Smooth muscle cell of the coronary artery (primary cell): ENCODE measurements at places on chromosomes 2 and 18. TPM values are rescaled to one million over a fixed set of nuclear protein-coding genes. Genes with fewer than 3 reads are reported as not detected.

The FN1 gene
- 7,340 and 11,165 TPM in 2 replicates for total RNA-seq

The GPATCH11 gene
- 5.0 and 5.3 TPM in 2 replicates for total RNA-seq

The MYO3B gene
- under 0.01 and 0.47 TPM in 2 replicates for total RNA-seq

The ECEL1 gene
- not detected in 2 replicates for total RNA-seq

The CYTIP gene
- 0.08 and 0.23 TPM in 2 replicates for total RNA-seq

The TRABD2A gene
- total RNA-seq: 0.98 and 8.9 TPM in 2 replicates

The LYPD6 gene
- total RNA-seq: not detected in 2 replicates

The IGFBP2 gene
- 42.0 and 195 TPM in 2 replicates for total RNA-seq

The CTLA4 gene
- total RNA-seq: not detected in 2 replicates

The KIF5C gene
- 0.08 and 0.12 TPM in 2 replicates for total RNA-seq

The C2orf80 gene
- total RNA-seq: not detected in 2 replicates

The CERKL gene
- 0.08 TPM in 1 of 2 replicates, not detected in the other for total RNA-seq

The UGT1A5 gene
- total RNA-seq: not detected in 2 replicates

The RGPD3 gene
- under 0.01 and 0.15 TPM in 2 replicates for total RNA-seq

The EDAR gene
- total RNA-seq: not detected in 2 replicates

The CPS1 gene
- 11.1 and 28.2 TPM in 2 replicates for total RNA-seq

The FAM110C gene
- total RNA-seq: under 0.01 TPM in 1 of 2 replicates, not detected in the other

The TMEM247 gene
- not detected in 2 replicates for total RNA-seq

The POMC gene
- 0.15 and 0.59 TPM in 2 replicates for total RNA-seq

The LIPG gene
- 1.4 and 33.1 TPM in 2 replicates for total RNA-seq

The RESP18 gene
- not detected in 2 replicates for total RNA-seq

The HOXD13 gene
- not detected in 2 replicates for total RNA-seq

The RBM45 gene
- total RNA-seq: 16.5 and 20.0 TPM in 2 replicates

The RUFY4 gene
- total RNA-seq: 0.08 TPM in 1 of 2 replicates, not detected in the other

The NXPH2 gene
- total RNA-seq: not detected in 2 replicates

The HRH4 gene
- total RNA-seq: 0.08 and 0.12 TPM in 2 replicates

The PTPRN gene
- total RNA-seq: under 0.01 and 9.0 TPM in 2 replicates

The COL5A2 gene
- total RNA-seq: 220 and 432 TPM in 2 replicates

The DQX1 gene
- not detected in 2 replicates for total RNA-seq

The EFR3B gene
- 1.1 and 3.0 TPM in 2 replicates for total RNA-seq

The SCYGR5 gene
- not detected in 2 replicates for total RNA-seq

The ADD2 gene
- total RNA-seq: under 0.01 and 0.35 TPM in 2 replicates

The TOGARAM2 gene
- 0.23 TPM in 1 of 2 replicates, not detected in the other for total RNA-seq

The TSPYL6 gene
- total RNA-seq: under 0.01 TPM in 1 of 2 replicates, not detected in the other

The SP5 gene
- not detected in 2 replicates for total RNA-seq

The RANBP2 gene
- 28.7 and 44.3 TPM in 2 replicates for total RNA-seq

The FBLN7 gene
- 4.0 and 4.6 TPM in 2 replicates for total RNA-seq

The CNNM3 gene
- total RNA-seq: 4.0 and 7.5 TPM in 2 replicates

The SESTD1 gene
- 36.3 and 38.0 TPM in 2 replicates for total RNA-seq

The PROM2 gene
- total RNA-seq: 0.15 and 1.4 TPM in 2 replicates

The CFC1 gene
- total RNA-seq: not detected in 2 replicates

The TFCP2L1 gene
- total RNA-seq: not detected in 2 replicates

The GTF2A1L gene
- 0.12 and 0.98 TPM in 2 replicates for total RNA-seq

The APOB gene
- not detected in 2 replicates for total RNA-seq

The NR4A2 gene
- 0.08 TPM in 1 of 2 replicates, not detected in the other for total RNA-seq

The ITGA4 gene
- 8.9 and 63.1 TPM in 2 replicates for total RNA-seq

The NTSR2 gene
- not detected in 2 replicates for total RNA-seq

The COLEC11 gene
- total RNA-seq: 0.53 and 1.1 TPM in 2 replicates

The COL6A3 gene
- 1,351 and 2,862 TPM in 2 replicates for total RNA-seq

The ARHGAP28 gene
- 0.08 and 7.0 TPM in 2 replicates for total RNA-seq

The IL1R2 gene
- 1.1 and 5.9 TPM in 2 replicates for total RNA-seq
